NCI-H2081 (cell line): ENCODE measurements at places on chromosomes 5 and 9.

DNA sequence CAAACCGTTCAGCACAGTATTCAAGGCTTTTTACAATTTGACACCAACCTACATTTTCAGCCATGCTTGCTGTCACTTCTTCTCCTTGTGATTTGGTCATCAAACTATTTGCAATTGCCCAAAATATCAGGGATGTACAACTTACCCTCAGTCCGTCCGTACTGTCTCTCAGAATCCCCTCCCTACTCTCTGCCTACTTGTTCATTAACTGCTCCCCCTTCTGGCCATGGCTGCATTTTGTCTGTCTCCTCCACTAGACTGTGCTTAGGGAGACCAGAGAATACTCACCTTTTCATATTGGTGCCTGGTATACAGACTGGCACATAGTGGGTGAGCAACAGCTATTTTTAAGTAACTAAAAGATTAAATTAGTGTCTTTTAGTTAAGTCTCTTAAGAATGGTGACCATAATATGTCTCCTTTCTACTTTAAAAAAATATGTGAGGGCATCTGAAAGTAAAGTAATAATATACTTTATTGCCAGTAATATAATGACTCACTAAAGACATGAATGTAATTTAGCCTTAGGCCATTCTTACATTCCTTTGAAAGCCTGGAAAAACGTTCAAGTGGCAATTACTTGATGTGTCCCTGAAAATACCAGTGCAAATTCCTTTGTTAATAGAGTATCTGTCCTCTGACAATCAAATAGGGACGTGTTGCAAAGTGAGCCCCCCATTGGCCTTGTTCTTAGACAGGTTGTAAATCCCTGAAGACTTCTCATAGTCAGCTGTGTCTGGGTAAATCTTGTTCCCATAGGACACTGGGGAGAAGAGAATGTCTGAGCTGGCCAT is 27.8 kb downstream of the PRLR start:
- peak; percentile 26 for DNase-seq

DNA sequence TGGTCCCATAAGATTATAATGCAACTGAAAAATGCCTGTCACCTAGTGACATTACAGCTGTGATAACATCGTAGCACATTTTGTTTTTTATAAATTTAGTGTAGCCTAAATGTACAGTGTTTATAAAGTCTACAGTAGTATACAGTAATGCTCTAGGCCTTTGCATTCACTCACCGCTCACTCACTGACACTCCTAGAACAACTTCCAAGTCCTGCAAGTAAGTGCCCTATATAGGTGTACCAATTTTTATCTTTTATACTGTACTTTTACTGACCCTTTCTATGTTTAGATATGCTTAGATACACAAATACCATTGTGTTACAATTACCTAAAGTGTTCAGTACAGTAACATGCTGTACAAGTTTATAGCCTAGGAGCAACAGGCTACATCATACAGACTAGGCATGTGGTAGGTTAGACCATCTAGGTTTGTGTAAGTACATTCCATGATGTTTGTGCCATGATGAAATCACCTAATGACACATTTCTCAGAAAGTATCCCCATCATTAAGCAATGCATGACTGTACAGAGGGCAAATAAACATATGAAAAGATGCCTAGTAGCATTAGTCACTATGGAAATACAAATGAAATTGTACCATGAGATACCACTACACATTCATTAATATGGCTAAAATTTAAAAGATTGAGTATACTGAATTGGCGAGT is 127.6 kb downstream of the TRPM6 start:
- DNase-seq = no peak

DNA sequence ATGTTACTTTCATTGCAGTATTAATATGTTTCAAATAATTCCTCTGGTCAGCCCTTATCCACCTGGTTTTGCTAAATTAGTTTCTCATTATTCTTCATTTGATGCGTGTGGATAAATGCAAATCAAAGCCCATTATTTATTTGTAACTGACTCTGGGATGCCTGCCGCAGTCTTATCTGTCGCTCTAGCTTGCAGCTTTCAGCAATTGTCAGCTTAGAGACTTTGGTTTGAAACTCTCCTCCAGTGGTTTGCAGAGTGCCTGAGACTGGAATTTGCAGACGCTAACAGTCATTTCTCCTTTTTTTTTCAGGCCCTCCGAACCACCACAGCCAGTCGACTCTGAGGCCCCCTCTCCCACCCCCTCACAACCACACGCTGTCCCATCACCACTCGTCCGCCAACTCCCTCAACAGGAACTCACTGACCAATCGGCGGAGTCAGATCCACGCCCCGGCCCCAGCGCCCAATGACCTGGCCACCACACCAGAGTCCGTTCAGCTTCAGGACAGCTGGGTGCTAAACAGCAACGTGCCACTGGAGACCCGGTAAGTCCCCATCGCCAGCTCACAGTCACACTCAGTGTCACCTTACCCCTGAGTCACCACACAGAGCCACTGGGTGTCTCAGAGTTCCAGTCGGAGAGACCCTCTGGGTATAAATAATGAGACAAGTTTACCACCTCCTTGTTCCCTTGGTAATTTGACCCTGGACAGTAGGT is 339.0 kb upstream of the WWC1 start:
- DNase-seq = no peak

DNA sequence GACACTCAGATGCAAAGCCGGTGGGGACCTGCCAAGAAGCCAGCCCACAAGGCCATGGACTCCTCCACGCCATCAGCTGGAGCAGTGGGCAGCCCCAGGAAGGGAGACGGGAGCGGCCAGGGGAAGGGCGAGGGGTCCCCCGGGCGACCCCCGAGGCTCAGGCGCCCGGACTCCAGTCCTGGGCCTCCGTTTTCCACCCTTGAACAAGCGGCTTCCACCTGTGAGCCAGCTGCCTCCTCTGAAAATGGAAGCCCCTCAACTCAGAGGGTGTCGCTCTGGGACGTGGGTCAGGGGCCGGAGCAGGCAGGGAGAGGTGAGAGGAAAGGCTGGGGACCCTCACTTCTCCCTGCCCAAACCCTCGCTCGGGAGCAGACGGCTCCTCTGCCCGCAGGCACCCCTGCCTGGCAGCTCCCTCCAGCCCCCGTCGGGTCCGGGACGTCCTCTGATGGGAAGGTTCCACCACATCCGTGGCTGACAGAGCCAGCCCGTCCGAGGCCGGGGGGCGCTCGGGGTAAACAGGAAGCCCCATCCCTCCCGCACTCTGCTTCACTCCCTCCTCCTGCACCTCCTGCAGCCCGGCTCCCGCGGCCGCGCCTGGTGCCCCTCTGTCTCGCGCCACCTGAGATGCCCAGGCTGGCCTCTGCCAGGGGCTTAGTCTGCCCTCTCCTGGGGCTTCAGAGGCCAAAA is 3.7 kb upstream of the EGFL7 start:
- DNase-seq = no peak

DNA sequence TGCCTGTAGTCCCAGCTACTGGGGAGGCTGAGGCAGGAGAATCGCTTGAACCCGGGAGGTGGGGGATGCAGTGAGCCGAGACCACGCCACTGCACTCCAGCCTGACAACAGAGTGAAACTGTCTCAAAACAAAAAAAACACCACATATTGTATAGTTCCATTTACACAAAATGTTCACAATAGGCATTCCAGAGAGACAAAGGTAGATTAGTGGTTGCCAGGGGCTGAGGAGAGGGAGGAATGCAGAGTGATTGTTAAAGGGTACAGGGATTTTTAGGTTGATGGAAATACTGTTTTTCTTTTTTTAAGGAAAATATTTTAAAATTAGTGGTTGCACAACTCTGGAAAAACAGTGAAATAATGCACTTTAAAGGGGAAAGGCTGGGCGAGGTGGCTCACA is 19.6 kb downstream of the ETF1 start:
- DNase-seq = no peak

DNA sequence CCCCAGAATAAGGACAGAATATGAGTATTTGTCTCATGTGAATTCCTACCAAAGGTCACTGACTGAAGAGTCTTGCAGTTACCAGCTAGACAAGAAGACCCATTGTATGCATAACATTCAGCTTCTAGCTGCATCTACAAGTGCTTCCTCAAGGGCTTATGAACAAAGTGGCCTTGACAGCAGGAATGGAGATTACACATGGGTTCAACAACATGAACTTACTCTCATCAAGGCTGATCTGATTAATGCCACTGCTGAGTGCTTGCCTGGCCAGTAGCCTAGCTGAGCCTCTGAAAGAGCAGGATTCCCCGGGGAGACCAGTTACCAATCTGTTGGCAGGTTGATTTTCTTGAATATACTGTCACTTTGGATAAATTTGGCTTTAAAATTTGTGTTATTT is 76.7 kb upstream of the CHD1 start:
- DNase-seq = no peak

DNA sequence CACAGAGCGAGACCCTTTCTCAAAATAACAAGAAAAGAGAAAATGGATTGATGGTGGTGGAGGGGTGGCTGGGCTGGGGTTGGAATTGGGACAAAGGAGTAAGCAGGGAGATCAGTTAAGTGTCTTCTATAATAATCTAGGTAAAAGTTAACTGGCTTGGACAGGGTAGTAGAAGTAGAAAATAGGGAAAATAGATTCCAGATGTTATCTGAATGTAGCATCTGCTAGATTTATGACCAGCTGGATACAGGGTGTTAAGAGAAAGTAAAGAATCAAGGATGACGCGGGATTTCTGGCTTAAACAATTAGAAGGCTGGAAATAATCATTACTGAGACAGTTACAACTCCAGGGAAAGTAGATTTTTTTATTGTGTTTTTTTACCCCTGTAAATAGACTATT is 13.0 kb downstream of the PPP6C start:
- DNase-seq = no peak

DNA sequence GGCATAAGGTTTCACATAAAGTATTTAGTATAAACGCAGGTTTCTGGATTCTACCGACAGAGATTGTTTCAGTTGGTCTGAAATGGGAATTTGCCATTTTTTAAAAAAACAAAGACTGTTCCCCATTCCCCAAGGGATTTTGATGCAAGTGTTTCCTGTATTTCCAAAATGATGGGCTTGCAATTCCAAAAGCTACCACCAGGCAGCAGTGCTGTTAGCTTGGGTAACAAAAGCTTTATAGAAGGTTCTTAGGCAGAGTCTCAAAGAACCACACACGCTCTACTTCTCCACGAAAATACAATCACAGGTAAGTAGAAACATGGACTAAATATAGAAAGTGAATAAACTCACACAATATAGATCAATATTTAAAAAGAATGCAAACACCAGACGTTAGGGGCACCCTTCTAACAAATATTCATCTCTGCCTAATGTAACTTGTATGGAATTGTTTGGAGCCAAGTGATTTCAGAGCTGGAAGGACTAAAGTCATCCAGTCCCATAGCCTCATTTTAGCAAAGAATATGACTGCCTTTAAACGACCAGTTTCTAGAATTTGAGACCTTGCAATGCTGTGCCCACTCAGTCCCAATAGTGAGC is 154.3 kb downstream of the SPOCK1 start:
- peak; percentile 44 for DNase-seq

DNA sequence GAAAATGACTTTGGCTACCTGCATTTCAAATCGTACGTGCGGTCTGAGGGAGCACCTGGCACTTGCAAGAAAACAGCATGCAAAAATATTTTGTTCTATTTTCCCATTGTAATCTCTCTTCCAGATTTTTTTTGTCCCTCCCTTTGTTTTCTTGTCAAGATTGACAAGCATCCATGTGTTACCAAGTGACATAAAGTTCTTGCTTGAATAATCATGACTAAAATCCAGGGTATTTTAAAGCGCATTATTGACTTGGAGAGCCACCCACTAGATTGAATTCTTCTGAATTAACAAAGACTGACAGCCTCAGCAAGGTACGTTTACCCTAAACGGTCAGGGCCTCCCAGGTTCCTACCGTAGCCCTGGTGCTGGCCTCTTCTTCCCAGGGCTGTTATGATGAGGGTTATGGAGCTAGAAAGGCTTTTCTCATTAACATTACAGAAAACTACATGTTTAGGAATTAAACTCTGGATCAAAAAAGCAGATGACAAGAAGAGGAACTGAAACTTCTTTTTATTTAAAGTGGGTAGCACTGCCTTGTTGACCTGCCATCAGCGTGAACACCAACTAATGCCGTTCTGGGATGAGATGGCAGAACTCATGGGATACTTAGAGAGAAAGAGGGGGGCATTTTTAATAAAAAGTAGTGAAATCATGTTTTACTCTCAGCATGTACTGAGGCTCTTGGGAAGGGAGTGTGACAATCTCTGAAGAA is 297.0 kb downstream of the EFNA5 start:
- DNase-seq = no peak

GRCh38 chr9:120757026-120757913 is 35.9 kb downstream of the FBXW2 start:
- no peak for DNase-seq

DNA sequence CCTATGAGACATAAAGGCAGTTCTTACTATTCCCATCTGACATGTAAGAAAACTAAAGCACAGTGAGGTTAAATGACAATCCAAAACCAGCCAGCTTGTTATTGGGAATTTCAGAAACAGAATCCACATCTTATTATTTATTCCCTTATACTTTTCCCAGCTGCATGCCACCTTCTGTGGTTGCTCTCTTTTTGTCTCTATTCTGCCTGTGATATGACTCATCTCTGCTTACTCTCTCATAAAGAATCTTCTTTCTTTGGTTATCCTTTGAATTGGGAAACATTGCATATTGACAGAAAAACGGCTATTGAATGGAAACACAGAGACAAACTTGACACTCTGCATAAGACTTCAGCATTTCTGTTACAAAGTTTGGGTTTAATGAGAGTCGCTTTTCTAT is 183.2 kb downstream of the TLR4 start:
- no peak for DNase-seq

- DNase-seq = no peak
Measured at GRCh38 chr5:10635257-10635866, 71.5 kb downstream of the ANKRD33B start.

DNA sequence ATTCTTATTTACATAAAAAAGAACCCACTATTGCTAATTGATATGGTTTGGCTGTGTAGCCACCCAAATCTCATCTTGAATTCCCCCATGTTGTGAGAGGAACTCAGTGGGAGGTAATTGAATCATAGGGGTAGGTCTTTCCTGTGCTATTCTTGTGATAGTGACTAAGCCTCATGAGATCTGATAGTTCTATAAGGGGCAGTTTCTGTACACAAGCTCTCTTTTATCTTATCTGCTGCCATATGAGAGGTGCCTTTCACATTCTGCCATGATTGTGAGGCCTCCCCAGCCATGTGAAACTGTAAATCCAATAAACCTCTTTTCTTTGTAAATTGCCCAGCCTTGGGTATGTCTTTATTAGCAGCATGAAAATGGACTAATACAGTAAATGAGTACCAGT is 58.2 kb upstream of the PRR16 start:
- DNase-seq = no peak

DNA sequence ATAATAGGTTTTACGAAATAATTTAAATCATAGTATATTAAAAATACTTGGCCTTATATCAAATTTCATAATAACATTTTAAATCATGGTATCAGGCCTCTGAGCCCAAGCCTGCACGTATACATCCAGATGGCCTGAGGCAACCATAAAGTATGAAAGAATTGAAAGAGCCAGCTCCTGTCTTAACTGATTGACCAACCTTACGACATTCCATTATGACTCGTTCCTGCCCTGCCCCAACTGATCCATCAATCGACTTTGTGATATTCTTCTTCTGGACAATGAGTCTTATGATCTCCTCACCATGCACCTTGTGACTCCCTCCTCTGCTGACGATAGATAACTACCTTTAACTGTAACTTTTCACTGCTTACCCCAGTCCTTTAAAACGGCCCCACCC is 545.0 kb downstream of the MTRR start:
- DNase-seq = no peak

- no peak for DNase-seq
Measured at GRCh38 chr9:26175264-26175663, 497.0 kb upstream of the TUSC1 start.
